Stimulated activated CD4-positive, alpha-beta T cell treated with anti-CD3 and anti-CD28 coated beads, Interleukin-4, amount 100 ng/mL, for 1 hour (primary cell): ENCODE measurements at places on chromosomes 12 and 14.
A peak's percentile ranks its signal among the peaks of the same experiment; 100 is the strongest.

DNA sequence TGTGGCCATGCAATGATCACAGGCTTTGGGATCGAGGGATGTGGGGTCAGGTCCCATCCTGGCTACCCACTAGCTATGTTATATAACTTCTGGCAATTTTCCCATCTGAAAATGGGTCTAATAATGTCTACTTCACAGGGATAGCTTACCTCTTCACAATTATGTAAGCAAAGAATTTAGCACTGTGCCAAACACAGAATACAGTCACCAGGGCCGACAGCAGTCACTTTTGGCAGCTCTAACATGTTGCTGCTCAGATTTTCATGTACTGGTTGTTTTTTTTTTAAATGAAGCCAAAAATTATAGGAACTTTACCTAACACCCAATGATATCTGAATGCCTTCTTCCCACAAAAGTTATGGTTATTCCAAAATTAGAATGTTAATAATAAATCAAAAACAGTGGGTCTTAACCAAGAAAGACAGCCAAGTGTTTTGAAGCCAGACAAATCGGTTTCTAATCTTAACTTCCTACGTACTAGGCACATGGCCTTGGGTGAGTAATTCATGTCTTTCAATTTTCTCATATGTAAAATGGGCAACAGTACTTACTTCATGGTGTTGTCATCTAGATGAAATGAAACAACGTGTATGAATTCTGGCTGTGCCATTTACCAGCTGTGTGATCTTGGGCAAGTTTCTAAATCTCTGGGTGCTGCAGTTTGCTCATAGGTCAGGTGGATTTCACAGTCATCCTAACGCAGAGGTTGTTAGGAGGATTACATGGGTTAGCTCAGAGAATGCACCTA is 13.0 kb upstream of the PCED1B start:
- no peak for DNase-seq

DNA sequence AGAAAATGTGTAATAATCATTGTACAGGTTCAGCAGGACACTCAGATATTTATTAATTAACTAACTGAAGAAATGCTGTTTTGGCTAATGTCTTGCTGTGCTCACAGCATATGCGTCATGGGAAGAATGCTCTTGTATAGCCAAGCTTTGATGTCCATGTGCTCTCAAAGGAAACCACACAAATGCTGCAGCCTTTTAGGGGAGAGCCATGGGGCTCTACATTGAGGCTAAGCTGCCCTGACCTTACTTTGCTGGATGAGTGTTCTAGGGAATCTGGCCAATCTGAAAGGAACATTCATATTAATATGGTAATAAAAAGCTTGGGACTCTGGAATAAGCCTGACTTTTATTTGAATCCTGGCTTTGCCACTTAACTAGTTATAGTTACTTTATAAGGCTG is 9.5 kb upstream of the CRADD start:
- no peak for DNase-seq

- no peak for DNase-seq
These were observed 24.8 kb downstream of the SLC25A29 start for GRCh38 chr14:100281286-100282082.

GRCh38 chr12:57242691-57243454 is 8.1 kb downstream of the STAC3 start:
- DNase-seq: peak; percentile 76

DNA sequence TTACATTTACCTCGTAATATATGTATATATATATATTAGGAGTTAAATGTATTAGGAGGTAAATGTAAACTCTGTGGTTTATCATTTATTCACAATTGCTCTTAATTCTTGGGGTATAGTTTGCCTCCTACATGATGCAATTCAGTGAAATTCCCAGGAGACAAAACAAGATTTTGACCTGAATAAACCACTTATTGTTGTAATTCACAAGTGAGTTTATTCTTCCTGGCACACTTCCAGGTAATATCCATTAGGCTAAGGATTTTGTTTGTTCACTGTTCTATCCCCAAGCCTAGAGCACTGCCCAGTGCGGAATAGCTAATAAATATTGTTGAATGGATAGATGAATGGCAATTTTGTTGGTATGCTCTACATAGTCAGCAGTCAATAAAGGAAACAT is 3.0 kb downstream of the SMIM10L1 start:
- DNase-seq: no peak

GRCh38 chr12:65640489-65640901 is 183.8 kb upstream of the HMGA2 start:
- no peak for DNase-seq

DNA sequence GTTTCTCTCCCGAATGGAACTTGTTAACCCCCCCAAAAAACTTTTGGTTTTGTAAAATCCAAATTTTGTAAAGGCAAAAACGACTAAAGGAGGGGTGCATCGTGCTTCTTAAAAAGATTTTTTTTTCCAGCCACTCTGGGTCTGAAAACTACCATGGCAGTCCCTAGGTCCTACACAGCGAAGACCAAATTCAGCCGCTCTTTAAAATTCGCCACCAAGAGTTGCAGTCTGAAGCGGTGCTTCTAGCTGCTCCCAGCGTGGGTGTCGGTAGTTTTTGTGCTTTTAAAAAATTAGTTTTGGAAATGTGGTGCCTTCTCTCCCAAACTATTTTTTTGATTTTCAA is 873 bp upstream of the GSC start:
- DNase-seq: no peak

- DNase-seq: no peak
These were observed 138.7 kb upstream of the PLEKHA5 start for GRCh38 chr12:18990856-18991255.

DNA sequence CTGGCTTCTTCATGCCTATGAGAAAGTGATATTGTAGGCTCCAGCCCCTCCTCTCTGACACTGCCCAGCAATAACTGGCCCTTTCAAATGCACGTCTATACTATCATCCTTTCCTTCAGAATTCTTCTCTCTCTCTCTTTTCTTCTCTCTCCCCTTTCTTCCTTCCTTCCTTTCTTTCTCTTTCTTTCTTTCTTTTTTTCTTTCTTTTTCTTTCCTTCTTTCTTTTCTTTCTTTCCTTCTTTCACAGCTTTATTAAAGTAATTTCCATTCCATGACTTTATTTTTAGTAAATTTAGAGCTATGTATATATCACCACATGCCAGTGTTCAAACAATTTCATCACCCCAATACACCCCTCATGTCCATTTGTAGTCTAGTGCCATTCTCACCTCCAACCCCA is 302.1 kb downstream of the RPAP3 start:
- no peak for DNase-seq

DNA sequence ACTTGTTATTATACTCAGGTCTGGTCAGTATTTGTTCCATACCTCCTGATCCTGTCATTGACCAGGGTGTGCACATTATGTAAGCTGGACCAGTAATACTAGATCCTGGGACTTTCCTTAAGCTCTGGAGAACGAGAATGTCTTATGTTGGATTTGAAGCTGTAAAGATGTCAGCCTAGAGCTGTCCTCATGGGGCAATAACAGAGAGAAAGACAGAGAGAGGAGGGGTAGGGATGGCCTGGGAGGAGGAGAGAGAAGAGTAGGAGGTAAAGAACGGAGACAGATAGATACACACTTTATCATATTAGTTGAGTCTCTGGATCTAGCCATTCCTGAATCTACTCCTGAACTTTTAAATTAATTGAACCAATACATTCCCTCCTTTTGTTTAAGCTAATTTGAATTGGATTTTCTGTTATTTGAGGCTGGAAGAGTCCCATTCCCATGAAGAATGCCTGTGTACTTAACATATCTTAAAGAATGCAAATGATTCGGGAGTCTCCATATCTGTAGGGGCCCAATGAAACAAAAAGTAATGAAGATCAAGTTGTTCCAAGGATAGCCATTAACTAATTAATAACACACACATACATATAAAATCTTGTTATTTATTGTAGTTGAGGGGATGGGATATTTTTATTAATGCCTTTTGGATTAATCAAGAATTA is 55.9 kb downstream of the PLEKHA5 start:
- no peak for DNase-seq

DNA sequence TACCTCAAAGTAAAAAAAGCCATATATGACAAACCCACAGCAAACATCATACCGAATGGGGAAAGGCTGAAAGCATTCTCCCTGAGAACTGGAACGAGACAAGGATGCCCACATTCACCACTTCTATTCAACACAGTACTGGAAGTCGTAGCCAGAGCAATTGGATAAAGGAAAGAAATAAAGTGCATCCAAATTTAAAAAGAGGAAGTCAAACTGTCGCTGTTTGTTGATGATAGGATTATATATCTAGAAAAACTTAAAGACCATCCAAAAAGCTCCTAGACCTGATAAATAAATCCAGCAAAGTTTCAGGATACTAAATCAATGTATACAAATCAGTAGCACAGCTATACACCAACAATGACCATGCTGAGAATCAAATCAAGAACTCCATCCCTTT is 5.2 kb downstream of the NDUFA12 start:
- DNase-seq: no peak

GRCh38 chr14:67413806-67414769 is 2.1 kb upstream of the PLEK2 start:
- peak; percentile 30 for DNase-seq

- DNase-seq: no peak
These were observed 343.4 kb downstream of the ADAMTS20 start for GRCh38 chr12:43208627-43209026.

DNA sequence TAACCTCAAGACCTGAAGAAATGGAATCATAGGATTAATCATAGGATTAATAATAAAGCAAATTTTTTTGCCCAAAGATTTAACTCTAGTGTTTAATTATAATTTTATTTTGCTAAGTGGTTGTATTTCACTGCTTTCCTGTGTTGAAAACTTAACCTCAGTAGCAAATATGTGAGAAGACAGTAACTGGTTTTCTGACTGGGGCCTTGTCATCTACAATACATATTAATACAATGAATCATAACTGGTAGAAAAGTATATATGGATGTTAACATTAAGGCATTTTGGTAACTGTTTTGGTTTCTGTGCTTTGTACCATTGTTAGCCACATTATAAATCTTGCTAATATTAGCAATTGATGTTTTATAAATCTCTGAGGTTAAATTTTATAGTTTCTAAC is 92.2 kb downstream of the ACSS3 start:
- DNase-seq: no peak

DNA sequence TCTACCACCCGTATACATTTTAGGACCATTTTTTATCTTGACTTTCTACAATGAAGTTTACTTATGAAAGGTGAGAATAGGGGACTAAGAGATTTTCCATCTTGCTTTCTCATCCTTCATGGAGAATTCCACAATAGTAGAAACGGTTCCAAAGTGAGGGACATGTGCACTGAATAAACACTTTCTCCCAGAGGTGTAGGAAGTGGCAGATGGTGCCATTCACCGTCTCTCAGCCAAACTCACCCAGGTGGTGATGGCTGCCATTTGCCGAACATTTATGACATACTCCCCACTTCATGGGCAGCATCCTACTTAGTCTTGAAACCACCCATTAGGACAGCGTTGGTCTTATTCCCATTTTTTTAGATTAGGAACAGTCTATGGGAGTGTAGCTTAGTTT is 540.5 kb downstream of the DIO2 start:
- no peak for DNase-seq

DNA sequence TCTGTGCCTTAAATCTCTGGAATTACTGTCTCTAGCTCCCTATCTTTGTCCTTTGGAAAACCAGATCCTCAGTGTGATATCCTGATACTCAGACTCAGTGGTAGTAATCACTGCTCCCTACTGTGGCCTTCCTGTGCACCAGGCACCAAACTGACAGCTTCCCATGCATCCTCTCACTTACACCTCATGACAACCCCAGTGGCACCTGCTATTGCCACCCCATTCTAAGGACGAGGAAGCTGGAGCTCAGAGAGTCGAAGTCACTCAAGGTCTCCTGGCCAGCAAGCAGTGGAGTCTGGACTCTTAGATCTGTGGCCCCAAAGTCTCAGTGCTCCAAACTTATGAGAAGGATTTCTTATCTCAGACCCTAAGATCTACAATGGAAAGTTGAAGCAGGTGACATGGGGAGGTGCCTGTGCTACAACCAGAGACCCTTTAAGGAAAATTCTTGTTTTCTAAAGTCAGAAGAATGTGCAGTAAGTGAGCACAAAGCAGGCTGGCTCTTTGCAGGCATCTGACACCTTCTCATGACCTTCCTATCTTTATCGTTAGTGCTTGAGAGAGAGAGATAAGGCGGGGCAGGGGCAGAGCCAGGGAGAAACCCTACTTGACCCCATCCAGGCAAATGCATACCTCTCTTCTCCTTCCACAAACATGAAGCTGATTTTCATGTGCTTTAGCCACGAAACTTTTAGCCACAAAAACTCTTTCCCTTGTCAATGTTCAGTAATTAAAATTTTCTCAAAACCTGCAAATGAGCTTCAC is 47.1 kb downstream of the CCDC60 start:
- no peak for DNase-seq

GRCh38 chr12:131441060-131441396 is 269.9 kb upstream of the SFSWAP start:
- DNase-seq: no peak

- DNase-seq: no peak
These were observed 350.4 kb downstream of the BMP4 start for GRCh38 chr14:53606203-53606602.

GRCh38 chr14:105307052-105307727 is 6.4 kb upstream of the BRF1 start:
- DNase-seq: no peak

DNA sequence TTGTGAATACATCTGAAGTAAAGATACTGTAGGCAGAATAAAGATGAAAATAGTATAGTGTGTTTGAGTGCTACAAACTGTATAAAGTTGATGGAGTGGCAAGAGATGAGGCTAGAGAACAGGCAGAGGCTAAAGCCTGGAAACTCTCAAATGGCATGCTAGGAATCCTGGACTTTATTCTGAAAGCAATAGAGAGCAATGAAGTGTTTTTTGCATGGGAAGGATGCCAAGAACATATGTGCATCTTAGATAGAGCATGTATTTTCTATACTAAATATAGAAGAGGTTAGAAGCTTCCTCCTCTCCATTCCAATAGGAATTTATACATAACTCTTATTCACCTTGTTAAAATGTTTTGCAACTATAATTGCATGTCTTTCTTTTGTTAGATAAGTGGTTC is 86.3 kb upstream of the TMTC2 start:
- no peak for DNase-seq

- no peak for DNase-seq
These were observed 572.7 kb downstream of the VRK1 start for GRCh38 chr14:97369901-97370300.

DNA sequence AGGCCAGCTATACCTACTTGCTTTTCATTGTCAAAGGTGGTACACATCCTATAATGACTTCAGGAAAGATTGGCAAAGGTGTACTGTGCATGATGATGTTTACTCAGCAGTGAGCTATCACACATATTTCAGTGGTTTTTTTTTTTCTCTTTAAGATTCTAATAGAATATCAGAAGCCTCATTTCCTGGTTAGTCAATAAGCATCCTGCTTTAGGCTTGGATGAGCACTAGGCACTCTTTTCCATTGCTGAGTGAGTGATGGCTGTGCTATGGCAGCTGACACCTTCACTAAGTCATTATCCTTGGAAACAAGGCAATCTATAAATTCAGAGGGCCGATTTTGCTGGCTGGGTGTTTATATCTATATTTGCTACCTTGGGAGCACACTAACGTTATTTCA is 161.1 kb upstream of the RASSF8 start:
- DNase-seq: no peak

- no peak for DNase-seq
These were observed 57.9 kb downstream of the FUT8 start for GRCh38 chr14:65470404-65470880.

- DNase-seq: no peak
These were observed 1.2 kb downstream of the KCNK13 start for GRCh38 chr14:90062822-90063539.

GRCh38 chr14:44833376-44834060 is 128.2 kb downstream of the KLHL28 start:
- no peak for DNase-seq
